Stimulated activated memory B cell treated with anti-CD40 and anti-IgM and Interleukin-4, amounts not matched to agents 10 μg/mL and 1 μg/mL and 100 μg/mL, for 72 hours (primary cell): ENCODE measurements at places on chromosomes 6 and 20.

- H3K4me1 ChIP-seq = peaks cover 61% of the 10 kb centered on the region
- peaks cover 27% of the 10 kb centered on the region for H3K36me3 ChIP-seq
- H3K27ac ChIP-seq = peak overlapping the region; percentile 79
- ATAC-seq = peak; percentile 85
- peak overlapping the region; percentile 27 for H3K4me3 ChIP-seq
- H3K27me3 ChIP-seq = no peaks in the 10 kb centered on the region
Observed at GRCh38 chr6:12113190-12113577, 101.1 kb downstream of the HIVEP1 start.

GRCh38 chr6:11356404-11357155, 124.1 kb upstream of the NEDD9 start:
- peak overlapping the region; percentile 70 for H3K27ac ChIP-seq
- no peak overlapping the region for H3K4me3 ChIP-seq
- peaks cover 82% of the 10 kb centered on the region for H3K4me1 ChIP-seq
- no peak for ATAC-seq
- H3K36me3 ChIP-seq = peaks cover 48% of the 10 kb centered on the region
- no peaks in the 10 kb centered on the region for H3K27me3 ChIP-seq

GRCh38 chr6:154960299-154960843, 34.7 kb upstream of the TIAM2 start:
- ATAC-seq = no peak
- H3K27me3 ChIP-seq = no peaks in the 10 kb centered on the region
- peaks cover 38% of the 10 kb centered on the region for H3K36me3 ChIP-seq
- H3K4me1 ChIP-seq = no peaks in the 10 kb centered on the region
- no peak overlapping the region for H3K4me3 ChIP-seq

DNA sequence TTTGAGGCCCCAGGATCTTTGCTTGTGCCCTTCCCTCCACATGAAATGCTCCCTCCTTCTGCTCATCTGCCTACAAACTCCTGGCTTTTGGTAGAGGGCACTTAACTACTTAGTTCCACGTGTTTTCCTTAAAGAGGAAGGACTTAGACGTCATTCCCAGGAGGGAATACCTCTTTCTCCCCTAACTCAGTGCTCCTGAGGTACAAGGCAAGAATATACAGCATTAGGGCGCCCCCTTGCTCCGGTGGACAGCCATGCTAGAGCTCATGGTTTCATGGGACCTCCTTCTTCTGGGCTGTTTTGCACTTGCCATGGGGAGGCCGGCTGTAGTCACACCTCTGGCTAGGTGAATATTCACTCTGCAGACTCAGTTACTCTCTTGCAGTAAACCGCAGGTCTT, 93.8 kb upstream of the LY86 start:
- no peak overlapping the region for H3K27ac ChIP-seq
- no peaks in the 10 kb centered on the region for H3K4me1 ChIP-seq
- peak; percentile 62 for ATAC-seq

DNA sequence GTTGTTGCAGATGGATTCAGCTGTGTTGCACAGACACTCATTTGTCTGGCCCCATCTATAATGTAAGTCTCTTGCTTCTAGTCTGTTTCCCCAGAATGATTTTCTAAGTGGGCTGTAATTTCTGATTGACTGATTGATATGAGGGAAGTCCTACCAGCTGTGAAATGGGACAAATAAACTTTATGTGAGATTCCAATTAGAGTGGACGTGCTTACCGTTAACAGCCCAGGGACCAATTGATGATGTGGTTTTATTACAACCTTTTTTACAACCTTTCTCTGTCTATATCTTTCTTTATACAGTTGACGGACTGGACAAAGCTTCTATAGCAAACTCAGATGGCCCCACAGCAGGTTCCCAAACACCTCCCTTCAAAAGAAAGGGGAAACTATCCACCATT, 33.9 kb downstream of the PHACTR2 start:
- peaks cover 9% of the 10 kb centered on the region for H3K36me3 ChIP-seq
- H3K4me1 ChIP-seq = peaks cover 11% of the 10 kb centered on the region
- no peak for ATAC-seq
- no peak overlapping the region for H3K27ac ChIP-seq
- H3K4me3 ChIP-seq = no peak overlapping the region
- no peaks in the 10 kb centered on the region for H3K27me3 ChIP-seq

DNA sequence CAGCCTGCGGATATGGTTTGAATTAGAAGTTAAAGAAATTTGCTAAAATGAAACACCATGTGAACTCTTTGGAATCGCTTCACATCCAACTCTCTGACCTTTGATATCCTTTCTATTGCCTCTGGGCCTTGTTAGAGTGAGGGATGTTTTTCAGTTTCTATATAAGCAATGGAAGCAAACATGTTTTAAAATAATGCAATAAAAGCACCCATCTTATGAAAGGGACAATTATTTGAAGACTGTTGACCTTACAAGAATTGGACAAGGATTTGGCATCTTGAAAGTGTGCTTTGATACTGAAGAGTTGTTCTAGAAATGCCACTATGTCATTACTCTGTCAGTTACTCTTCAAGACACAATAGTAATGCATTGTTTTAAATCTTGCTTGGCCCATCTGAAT, 221.4 kb downstream of the PLCB4 start:
- no peak overlapping the region for H3K4me3 ChIP-seq
- H3K4me1 ChIP-seq = no peaks in the 10 kb centered on the region

- ATAC-seq = no peak
- no peaks in the 10 kb centered on the region for H3K36me3 ChIP-seq
- no peak overlapping the region for H3K4me3 ChIP-seq
- H3K4me1 ChIP-seq = peaks cover 6% of the 10 kb centered on the region
- H3K27me3 ChIP-seq = no peaks in the 10 kb centered on the region
- no peak overlapping the region for H3K27ac ChIP-seq
Observed at GRCh38 chr6:15675536-15676220, 12.8 kb upstream of the DTNBP1 start.

DNA sequence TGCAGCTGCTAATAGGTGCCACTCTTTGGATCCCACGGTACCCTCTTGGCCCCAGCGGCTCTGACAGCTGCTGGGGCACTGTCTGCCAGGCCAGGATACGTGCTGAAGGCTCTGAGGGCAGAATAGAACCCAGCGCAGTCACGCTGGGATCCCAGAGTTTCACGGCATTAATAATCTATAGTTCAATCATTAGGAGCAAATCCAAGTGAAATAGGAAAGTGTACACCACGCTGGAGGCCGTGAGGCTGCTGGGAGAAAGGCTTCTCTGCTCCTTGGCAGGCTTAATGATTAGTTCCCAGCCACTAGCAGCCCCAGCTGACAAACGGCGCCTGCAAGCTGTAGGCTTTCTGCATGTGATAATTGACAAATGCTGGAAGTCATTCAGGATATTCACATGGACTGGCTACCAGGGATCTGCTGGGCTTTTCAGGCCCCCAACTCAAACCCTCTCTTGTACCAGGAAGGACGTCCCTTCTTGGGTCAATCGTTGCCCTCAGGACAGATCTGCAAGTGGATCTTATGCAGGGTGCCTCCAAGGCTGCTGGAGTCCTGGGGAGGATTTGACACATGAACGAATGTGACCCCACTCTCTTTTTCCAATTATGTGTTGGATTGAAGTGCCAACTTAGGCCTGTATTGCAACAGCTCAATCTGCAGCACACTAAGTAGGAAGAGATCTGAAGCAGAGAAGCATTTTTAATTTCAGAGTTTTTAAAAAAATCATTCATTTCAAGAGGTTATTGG, 50.1 kb upstream of the INSM1 start:
- H3K27ac ChIP-seq = peak overlapping the region; percentile 38
- peak; percentile 57 for ATAC-seq
- H3K36me3 ChIP-seq = no peaks in the 10 kb centered on the region
- no peaks in the 10 kb centered on the region for H3K27me3 ChIP-seq

DNA sequence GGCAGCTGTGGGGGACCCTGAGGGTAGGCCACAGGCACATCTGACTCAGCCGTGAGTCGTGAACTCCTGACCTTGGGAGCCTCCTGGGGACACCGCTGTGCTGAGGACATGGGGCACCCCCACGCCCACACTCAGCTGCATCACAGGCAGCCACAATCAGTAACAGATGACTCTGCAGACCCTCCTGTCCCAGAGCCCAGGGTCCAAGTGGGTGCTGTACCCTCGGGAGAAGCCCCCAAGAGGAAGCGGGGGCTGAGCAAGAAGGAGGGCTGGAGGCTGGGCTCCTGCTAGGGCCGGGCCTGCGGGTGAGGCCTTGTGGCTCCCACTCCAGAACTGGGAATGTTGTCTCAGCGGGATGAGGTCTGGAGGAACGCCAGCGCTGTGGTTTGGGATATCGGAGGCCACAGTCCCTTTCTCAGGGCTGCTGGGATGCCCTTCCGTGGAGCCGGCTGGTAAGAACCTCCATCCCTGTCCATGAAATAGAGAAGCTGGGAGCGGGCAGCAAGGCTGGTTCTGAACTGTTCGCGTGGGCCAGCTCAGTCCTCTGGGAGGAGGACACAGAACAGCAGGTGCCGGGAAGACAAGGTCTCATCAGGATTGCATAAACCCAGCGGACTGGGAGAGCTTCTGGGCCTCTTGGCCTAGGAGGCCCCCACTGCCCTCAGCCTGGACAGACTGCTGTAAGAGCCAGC, 3.1 kb upstream of the LAMA5 start:
- H3K36me3 ChIP-seq = no peaks in the 10 kb centered on the region
- H3K4me3 ChIP-seq = no peak overlapping the region
- peaks cover 24% of the 10 kb centered on the region for H3K27me3 ChIP-seq
- no peak overlapping the region for H3K27ac ChIP-seq

GRCh38 chr6:14312587-14312986, 195.0 kb downstream of the CD83 start:
- peaks cover 6% of the 10 kb centered on the region for H3K36me3 ChIP-seq
- ATAC-seq = peak; percentile 81
- peaks cover 57% of the 10 kb centered on the region for H3K4me1 ChIP-seq
- peak overlapping the region; percentile 88 for H3K27ac ChIP-seq

- no peaks in the 10 kb centered on the region for H3K4me1 ChIP-seq
- H3K27ac ChIP-seq = no peak overlapping the region
- no peak overlapping the region for H3K4me3 ChIP-seq
Observed at GRCh38 chr6:166608774-166609173, 18.3 kb downstream of the RPS6KA2 start.
